ENCODE measurements at places on chromosomes 6 and 20.
A peak's percentile ranks its signal among the peaks of the same experiment; 100 is the strongest.

DNA sequence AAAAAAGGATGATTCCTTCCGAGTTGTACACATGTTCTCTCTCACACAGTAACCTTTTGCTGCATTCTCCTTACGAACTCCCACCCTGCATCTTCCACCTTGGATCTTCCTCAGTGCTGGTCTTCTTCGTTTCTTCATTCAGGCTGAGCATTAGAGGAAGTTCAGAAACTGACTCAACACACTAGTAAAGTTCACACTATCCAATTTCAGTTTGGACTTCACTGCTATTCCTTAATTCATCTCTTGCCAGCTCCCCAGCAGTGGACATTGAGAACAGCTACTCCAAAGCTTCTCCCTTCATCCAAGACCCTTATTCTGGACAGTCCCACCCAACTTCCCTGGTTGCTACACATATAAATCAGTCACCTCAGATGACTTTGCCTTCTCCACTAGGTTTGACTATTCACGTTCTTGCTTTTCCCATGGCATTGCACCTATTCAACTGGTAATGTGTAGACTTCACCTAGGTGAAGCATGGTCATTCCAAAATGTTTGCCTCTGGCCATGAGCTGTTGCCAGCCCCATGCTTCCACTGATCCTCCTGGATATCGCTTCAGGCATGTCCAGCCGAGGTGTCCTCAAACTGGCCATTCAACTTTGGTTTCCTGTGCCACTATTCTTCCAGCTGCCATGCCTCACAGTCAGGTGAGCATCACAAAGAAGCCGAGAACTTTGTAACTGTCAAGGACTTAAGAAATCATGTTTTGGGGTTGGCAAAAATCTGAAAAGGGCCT is 103.9 kb upstream of the EMILIN3 start:
- DNase-seq, result no peak

DNA sequence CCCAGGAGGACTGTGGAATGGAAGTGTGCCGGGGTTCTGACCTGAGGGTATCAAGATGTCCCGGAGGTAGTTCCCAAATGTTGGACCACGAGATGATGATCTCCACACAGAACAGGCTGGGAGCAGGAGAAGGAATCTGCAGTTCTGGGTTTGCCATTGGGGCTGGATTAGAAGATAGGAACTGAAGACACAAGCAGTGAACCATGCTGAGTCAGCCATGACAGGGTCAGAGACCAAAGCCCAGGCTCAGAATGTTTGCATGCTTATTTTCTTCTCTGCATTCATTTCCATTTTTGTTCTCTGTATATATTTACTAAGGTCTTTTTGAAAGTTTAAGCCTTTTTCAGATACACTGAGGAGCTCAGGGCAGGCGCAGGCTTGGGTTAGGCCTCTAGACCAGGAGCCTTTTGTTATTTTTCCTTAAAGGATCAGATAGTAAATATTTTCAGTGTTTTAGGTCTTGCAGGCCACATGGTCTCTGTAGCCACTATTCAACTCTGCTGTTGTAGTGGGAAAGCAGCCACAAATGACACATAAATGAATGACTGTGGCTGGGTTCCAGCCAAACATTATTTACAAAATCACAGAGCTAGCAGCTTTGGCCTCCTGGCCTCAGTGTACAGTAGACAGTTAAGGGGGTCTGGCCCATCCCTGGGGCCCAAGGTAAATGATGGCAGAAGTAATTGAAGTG is 28.5 kb downstream of the SLC35D3 start:
- DNase-seq, result no peak

GRCh38 chr20:50969435-50969834 is 10.8 kb downstream of the MOCS3 start:
- DNase-seq, result no peak

GRCh38 chr6:147071776-147072175 is 132.4 kb upstream of the STXBP5 start:
- no peak for DNase-seq

DNA sequence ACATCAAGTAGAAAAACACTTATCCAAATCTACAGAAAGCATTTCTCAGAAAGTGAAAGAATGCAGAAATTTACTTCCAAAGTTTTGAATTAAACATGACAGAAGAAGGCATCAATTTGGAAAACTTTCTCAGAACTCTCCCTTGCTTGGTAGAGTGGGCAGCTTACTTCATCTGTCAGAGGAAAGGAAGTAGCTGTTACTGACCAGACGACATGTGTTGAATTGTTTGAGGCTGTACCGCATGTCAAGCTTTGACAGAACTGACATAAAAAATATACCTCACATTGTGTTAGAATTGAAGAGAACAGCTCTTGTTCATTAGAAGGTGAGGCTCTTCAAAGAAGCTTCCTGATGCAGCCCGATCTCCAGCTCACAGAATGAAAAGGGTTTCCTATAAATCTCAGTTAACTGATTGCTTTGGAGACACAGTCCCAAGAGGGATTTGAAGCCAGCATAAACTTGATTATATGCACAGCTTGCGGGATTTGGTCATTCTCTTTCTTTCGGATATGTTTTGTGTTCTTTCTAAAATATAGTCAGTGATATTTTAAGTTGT is 190.7 kb downstream of the PLCB1 start:
- DNase-seq, result no peak

DNA sequence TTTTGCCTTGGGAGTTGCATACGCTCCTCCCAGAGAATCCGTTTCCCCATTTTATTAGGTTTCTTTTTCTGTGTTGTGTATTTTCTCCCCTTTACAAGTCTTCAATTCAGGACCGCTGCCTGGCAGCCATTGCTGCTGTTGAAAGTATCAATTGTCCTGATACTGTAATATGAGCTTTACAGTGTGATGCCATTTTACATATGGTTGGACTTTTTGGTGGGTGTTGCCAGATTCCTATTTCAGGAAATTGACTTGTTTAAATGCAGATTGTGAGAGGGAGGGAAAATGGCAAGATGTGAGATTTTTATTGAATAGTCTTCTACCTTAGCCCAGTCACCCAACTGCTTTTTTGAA is 1.2 kb downstream of the PANK2 start:
- peak; percentile 81 for DNase-seq

DNA sequence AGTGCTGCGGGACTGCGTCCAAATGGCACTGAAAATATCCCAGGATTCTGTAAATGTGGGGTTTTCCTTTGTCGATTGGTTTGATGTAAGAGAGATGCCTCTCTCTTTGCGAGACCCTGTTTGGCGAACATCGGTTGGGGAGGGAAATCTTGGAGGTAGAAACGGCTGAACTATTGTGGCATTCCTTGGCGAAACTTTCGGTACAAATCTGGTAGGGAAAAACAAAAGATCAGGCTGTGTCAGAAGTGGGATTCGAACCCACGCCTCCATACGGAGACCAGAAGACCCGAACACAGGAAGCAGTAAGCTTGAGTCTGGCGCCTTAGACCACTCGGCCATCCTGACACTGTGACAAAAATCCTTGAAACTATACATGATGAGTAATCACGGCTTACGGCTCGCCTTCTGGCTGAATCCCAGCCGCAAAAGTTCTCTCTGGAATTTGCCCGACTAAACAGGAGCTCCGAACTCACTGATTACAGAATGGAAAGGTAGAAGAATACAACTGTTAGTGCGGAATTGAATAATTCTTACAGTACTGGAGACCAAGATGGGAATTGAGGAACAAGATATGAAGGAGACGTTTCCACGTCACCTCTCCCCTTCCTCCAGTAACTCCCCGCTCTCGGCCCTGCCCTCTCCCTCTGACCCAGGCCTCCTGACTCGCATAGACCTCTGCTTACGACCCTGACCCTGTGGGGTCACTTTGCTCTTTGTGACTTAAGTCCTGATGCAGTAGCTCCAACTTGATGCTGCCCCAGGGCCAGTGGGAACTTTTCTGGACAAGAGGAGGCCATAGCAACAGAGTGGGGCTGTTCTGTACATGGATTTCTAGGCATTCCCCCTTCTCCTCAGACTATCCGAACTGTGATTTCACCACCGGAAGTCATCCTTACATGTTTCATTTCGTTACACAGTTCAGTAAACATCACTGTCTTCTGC is 132.8 kb upstream of the ZNF184 start:
- DNase-seq, result no peak

DNA sequence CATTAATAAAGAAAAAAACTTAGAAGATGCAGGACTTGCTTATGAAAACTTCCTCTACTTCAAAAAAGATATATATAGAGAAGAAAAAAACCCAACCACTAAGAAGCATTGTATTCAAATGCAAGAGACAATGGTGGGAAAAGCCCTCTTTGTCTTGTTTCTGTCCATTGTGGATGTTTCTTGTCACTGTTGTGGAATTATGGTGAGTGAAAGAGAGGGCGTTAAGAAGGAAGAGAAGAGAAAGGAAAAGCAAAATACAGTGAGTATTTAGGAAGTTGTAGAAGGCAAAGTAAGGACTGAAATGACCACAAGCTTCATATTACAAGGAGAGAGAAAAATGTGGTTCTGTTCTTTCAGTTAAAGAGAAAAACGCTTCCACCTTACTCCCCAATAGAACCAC is 14.1 kb upstream of the THBD start:
- DNase-seq, result no peak

- no peak for DNase-seq
Observed at GRCh38 chr20:37392441-37393195, 46.7 kb downstream of the SRC start.

- DNase-seq, result peak; percentile 84
Observed at GRCh38 chr6:83884523-83884922, 25.0 kb downstream of the CYB5R4 start.

DNA sequence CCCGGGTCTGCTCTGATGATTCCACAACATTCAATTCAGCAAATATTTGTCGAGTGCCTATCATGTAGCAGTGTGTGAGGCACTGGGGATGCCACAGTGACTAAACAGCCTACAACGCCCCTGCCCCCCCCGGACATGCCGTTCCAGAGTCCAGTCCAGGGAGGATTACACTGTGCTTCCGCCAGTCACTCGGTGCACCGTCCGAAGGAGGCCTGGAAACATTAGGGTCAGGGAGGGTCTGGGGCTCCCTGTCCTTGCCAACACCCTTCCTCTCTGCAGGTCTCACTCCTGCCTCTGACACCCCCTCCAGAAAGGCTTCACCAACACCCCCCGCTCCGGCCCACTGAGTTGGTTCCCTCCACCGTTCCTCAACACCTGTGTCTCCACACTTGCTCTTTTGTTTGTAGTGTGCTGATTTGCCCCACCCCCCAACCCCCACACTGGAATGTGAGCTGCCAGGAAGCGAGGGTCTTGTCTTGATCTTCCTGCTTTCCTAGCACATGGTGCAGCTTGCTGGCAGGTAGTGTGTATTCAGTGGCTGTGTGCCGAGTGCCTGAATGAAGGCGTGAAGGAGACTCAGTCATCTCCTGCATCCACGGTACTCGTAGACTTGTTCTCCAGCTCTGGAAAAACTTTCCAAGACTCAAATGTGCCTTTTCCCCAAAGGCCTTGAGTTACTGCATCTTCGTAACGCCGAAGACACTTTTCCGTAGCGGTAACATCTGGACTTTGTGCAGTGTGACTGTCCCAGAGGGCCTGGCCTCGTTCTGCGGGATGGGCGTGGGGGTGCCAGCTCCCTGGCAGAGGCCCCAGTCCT is 150.4 kb downstream of the ZDHHC14 start:
- no peak for DNase-seq

GRCh38 chr6:36305885-36306284 is 30.8 kb downstream of the BNIP5 start:
- no peak for DNase-seq

DNA sequence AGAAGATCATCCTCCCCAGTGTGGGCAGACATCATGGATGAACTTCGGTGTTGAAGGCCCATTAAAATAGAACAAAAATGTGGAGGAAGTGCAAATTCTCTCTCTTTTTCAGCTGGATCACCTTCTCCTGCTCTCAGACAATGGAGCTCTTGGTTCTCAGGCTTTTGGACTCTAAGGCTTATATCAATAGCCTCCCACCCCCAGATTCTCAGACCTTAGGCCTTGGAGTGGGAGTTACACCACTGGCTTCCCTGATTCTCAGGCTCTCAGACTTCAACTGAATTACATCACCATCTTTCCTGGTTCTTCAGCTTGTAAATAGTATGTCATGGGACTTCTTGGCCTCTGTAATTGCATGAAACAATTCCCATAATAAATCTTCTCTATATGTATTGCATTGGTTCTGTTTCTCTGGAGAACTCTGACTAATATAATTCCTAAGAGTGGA is 36.6 kb downstream of the NSFL1C start:
- DNase-seq, result no peak

DNA sequence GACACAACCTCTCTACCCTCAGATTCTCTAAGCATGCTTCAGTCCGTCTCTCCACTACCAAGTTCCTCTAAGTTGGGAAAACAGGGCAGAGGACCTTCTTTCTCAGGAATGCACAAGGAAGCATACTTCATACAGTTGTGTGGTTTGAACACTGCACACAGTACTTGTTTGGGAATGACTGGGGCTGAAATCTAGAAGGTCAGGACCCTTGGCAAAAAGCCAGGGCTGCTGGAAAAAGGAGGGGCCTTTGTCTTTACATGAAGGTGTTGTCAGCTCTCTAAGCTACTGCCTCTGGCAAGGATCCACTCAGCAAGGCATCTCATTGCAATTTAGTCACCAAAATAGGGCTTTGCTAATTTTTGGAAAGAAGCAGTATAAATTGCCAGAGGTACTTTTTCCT is 20.7 kb upstream of the HEY2 start:
- peak; percentile 31 for DNase-seq

DNA sequence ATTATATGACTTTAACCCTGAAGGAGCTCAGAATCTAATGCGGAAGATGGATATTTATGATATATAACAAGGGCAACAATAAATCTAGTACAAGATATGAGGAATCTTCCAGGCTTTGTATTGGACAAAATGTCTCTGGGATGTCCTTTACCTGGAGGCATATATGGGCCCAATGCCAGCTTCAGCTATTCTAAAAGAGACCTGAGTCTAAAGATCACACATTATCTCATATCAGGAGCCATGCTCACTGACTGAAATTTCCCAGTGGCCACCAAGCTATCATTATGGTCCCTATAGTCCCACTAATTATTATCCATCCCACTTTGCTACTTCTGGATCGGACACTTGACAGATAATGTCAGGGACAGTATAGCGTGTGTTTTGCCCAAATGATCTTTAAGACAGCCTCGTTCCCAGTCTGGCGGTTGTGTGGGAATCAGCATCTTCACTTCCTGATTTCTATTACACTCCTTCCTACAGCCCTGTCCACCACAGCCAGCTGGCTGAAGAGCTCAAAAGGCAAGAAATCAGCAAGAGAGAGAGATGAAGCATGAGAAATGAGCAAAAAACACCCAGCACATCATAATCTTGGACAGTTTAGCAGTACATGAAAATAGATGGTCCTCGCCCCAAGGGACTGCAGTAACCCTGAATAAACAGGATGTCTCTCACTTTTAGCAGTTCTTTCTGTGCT is 34.9 kb downstream of the KLHL31 start:
- DNase-seq, result no peak

- DNase-seq, result no peak
Observed at GRCh38 chr6:4809999-4810918, 34.1 kb downstream of the CDYL start.

DNA sequence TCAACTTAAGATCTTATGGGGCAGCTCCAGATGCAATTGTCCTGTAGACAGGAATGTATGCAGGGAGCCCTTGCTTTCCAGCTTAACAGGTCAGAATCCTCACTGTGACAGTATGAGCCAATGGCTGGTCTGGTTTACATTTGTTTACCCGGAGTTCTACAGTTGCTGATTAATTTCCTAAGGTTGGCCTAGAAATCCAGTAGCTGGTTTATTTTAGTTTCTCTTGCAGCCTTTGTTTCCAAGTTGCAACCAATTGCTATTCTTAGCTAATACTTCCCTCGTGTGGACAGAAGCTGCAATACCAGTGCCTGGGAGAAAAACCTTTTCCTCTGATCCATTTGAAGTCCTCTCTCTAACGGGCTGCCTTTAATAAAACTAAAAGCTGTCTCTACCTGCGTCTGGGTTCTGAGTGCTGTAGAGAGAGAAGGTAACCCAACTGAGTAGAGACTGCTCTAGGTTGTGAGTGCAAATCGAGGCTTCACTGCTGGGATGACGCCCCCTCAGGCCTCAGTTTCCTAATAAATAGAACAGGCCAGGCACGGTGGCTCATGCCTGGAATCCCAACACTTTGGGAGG is 45.9 kb downstream of the ZNF217 start:
- peak; percentile 74 for DNase-seq

Data from NCI-H2171 treated with DMSO at 0.1 percent for 48 hours (cell line).